Vagina (tissue), 2 donors: ENCODE measurements at places on chromosomes 12 and 14. TPM values are rescaled to one million over a fixed set of nuclear protein-coding genes. Genes with fewer than 3 reads are reported as not detected.

DNA sequence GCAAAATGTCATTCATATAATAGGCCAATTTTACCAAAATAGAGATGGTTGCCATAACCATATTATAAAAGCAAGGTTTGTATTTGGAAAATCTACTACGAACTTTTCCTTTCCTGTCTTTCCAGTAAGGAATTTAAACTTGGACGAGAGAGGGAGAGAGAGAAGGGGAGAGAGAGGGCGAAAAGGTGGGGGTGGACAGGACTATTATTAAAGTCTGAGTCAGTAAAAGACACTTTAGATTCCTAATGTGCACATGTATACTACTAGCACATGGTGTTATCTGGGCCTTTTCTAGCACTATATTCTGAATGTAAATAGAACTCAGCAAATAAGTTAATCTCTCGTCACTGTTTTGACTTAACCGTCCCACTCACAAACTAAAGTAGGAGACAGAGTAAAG is 30.4 kb upstream of the FBLN5 start:
- H3K4me1 ChIP-seq: no peaks in the 10 kb centered on the region
- H3K36me3 ChIP-seq: no peaks in the 10 kb centered on the region
- DNase-seq: no peak
- H3K27me3 ChIP-seq: no peaks in the 10 kb centered on the region

GRCh38 chr14:102430212-102430908 is 67.6 kb downstream of the TECPR2 start:
- no peak for DNase-seq
- H3K36me3 ChIP-seq: peaks cover 9% of the 10 kb centered on the region
- H3K4me1 ChIP-seq: no peaks in the 10 kb centered on the region
- H3K4me3 ChIP-seq: no peak overlapping the region

- peaks cover 9% of the 10 kb centered on the region for H3K4me1 ChIP-seq
- no peak for DNase-seq
- H3K4me3 ChIP-seq: no peak overlapping the region
- no peaks in the 10 kb centered on the region for H3K27me3 ChIP-seq
- H3K27ac ChIP-seq: no peak overlapping the region
Observed at GRCh38 chr12:101763246-101763931, 24.1 kb upstream of the SYCP3 start.

GRCh38 chr12:113366827-113367226 is 8.4 kb downstream of the PLBD2 start:
- no peak overlapping the region for H3K27ac ChIP-seq
- no peak for DNase-seq
- H3K4me3 ChIP-seq: no peak overlapping the region
- H3K27me3 ChIP-seq: no peaks in the 10 kb centered on the region
- peaks cover 6% of the 10 kb centered on the region for H3K4me1 ChIP-seq

- peak overlapping the region; percentile 97 for H3K4me3 ChIP-seq
- peak overlapping the region; percentile 89 for H3K27ac ChIP-seq
- H3K36me3 ChIP-seq: no peaks in the 10 kb centered on the region
- H3K27me3 ChIP-seq: no peaks in the 10 kb centered on the region
- peaks cover 37% of the 10 kb centered on the region for H3K4me1 ChIP-seq
- no peak for DNase-seq
Observed at GRCh38 chr14:63726499-63726898, 1.4 kb downstream of the SGPP1 start.

- H3K4me3 ChIP-seq: no peak overlapping the region
- no peaks in the 10 kb centered on the region for H3K27me3 ChIP-seq
- no peaks in the 10 kb centered on the region for H3K36me3 ChIP-seq
- no peak overlapping the region for H3K27ac ChIP-seq
Observed at GRCh38 chr12:51389302-51389999, 1.8 kb downstream of the GALNT6 start.

DNA sequence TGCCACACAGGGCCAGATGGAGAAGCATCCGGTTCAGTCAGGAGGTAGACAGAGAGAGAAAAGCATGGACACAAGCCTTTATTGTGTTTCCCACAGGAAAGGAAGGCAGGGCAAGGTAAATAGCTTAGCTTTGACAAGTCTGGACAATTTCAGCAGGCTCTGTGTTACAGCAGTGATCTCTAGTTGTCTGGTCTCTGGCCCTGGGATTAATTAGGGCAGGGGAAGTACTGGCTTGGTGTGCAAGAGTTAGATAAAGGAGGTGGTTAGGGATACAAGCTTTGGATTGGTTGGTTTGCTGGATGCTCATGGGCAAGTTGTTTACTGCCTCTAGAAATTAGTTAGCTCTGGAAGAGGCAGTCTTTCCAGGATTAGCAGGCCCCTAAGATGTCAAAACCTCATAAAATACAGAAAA is 15.1 kb upstream of the NGDN start:
- H3K4me3 ChIP-seq: no peak overlapping the region
- DNase-seq: no peak
- H3K36me3 ChIP-seq: no peaks in the 10 kb centered on the region

DNA sequence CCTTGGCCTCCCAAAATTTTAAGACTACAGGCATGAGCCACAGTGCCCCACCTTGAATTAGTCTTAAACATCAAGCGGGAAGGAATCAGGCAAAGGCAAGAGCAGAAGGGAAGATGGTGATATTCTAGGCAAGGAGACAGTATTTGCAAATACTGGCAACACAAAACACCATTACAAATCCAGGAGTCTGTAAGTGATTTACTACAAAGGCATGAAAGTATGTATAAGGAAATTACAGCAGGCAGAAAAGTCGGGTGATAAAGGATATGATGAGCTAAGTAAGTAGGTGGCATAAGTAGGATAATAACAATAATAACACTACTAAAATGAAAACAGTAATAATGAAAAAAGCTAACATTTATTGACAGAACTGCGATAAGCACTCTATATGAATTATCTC is 28.5 kb downstream of the FMNL3 start:
- no peaks in the 10 kb centered on the region for H3K36me3 ChIP-seq
- no peaks in the 10 kb centered on the region for H3K27me3 ChIP-seq

- H3K4me1 ChIP-seq: no peaks in the 10 kb centered on the region
- no peaks in the 10 kb centered on the region for H3K36me3 ChIP-seq
- DNase-seq: no peak
- H3K4me3 ChIP-seq: no peak overlapping the region
- H3K27ac ChIP-seq: no peak overlapping the region
Observed at GRCh38 chr12:51430196-51430895, 5.7 kb downstream of the SLC4A8 start.

GRCh38 chr14:74911704-74912103 is 11.4 kb downstream of the RPS6KL1 start:
- no peaks in the 10 kb centered on the region for H3K36me3 ChIP-seq
- no peak for DNase-seq
- H3K4me3 ChIP-seq: no peak overlapping the region
- peaks cover 39% of the 10 kb centered on the region for H3K4me1 ChIP-seq
- no peaks in the 10 kb centered on the region for H3K27me3 ChIP-seq

DNA sequence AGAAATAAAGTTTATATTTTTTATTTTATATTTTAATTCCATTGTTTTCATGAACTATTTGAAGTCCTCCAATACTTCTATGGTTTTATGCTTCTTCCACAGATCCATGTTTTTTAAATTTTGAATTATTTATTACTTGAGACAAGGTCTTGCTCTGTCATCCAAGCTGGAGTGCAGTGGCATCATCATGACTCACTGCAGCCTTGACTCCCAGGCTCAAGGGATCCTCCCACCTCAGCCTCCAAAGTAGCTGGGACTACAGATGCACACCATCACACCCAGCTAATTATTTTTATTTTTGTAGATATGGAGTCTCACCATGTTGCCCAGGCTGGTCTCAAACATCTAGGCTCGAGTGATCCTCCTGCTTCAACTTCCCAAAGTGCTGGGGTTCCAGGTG is 28.8 kb upstream of the DLGAP5 start:
- H3K27me3 ChIP-seq: no peaks in the 10 kb centered on the region
- no peak for DNase-seq

DNA sequence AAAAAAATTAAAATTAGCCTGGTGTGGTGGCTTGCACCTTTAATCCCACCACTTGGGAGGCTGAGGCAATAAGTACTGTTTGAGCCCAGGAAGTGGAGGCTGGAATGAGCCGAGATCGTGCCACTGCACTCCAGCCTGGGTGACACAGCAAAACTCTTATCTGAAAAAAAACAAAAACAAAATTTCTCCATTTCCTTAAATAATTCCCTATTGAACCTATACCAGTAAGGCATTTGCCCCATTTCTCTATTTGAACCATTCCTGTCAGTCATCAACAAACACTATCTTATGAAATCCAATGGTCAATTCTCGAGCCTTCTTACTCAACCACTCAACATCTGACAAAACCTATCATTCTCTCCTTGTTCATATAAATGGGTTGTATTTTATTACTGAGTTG is 14.7 kb downstream of the SLC2A14 start:
- H3K4me3 ChIP-seq: no peak overlapping the region
- H3K27me3 ChIP-seq: no peaks in the 10 kb centered on the region
- DNase-seq: no peak
- no peaks in the 10 kb centered on the region for H3K36me3 ChIP-seq

DNA sequence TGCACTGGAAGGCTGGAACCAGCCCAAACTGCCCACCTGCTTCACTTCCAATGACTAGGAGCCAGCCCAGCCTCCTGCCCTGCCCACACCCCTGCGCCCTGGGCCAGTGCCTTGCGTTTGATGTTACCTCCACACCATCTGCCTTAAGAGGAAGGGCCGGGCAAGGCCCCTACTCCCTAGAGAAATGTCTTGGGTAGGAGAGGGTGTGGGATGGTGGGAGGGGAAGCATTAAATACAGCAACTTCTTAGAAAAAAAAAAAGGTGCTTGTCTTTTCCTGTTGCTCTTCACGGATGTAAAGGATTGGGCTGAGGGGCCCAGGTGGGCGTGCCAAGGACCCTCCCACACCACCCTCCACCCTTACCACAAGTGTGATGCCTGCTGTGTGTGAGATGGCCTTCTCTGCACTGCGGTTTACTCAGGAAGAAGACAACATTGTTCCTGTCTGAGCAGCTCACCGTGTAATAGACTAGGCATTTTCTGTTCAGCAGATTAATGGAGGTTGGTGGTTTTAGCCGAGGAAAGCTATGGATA is 99.9 kb downstream of the NINJ2 start:
- H3K36me3 ChIP-seq: no peaks in the 10 kb centered on the region
- no peaks in the 10 kb centered on the region for H3K4me1 ChIP-seq
- H3K27ac ChIP-seq: no peak overlapping the region
- H3K27me3 ChIP-seq: no peaks in the 10 kb centered on the region
- no peak overlapping the region for H3K4me3 ChIP-seq

DNA sequence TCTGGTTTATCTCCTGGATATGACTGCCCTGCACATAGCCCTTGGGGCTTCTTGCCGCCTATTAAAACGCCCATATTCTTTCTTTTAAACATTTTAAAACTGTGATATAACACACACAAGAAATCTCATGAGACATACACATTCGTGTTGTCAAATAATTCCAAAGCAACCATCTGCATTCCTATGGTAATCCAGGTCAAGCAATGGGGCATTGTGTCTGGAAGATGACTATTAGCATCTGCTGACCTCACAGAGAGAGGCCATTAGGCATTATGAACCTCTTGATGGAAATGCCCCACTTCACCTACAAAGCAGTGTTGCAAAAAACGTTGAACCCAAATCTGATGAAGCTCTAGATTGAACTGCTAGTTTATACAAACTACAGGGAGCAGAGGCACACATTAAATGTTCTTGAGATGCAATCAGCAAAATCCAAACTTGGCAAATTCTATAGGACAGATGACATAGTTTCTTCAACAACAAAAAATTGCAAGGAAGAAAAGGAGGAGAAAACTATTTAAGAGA is 513.8 kb upstream of the CCDC196 start:
- no peaks in the 10 kb centered on the region for H3K4me1 ChIP-seq
- H3K27me3 ChIP-seq: no peaks in the 10 kb centered on the region
- no peak for DNase-seq
- H3K4me3 ChIP-seq: no peak overlapping the region
- H3K36me3 ChIP-seq: no peaks in the 10 kb centered on the region

DNA sequence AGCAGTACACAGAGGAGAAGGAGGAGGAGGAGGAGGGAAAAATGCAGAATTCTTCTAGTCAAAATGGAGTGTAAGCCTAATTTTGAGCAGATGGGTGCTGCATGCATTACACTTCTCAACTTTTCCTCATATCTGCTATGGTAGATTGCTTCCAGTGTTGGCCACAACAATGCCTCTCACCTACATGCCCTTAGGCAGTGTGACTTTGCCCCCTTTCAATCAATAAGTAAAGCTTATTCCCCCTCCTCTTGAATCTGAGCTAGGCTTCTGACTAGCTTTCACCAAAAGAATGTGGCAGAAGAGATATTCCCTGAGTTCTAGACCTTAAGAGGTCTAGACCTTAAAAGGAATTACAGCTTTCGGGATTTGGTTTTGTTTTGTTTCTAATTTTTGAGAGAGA is 3.2 kb upstream of the METTL3 start:
- DNase-seq: no peak
- H3K4me3 ChIP-seq: no peak overlapping the region

DNA sequence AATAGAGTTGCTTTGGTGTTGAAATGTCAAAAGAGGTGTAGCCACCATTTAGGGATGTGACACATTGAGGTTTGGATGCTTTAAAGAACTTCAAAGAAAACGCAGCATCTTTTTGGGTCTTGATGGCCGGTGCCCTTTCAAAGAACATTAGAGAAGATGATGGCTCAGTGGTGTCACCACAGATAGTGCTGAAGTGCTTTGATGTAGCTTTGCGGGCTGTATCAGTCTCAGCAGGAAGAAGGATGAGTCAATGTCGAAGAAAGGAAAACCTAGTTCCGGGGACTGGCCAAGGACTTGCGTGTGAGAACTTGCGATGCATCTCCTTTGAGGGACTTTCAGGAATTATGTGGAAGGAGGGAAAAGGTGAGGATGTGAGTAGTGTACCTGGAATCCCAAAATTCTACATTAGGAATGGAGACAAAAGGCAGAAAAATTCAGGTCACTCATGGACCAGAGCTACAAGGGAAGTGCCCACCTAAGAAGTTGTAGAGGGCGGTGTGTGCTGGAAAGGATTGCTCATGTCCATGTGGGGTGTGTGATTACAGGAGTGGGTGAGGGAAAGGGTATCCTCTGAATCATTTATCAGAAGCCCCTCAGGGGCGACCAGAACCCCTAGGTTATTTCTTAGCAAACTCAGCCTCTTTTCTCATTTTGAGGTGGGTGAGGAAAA is 39.7 kb upstream of the GZMB start:
- no peaks in the 10 kb centered on the region for H3K27me3 ChIP-seq
- H3K27ac ChIP-seq: no peak overlapping the region
- no peaks in the 10 kb centered on the region for H3K4me1 ChIP-seq
- H3K36me3 ChIP-seq: no peaks in the 10 kb centered on the region
- DNase-seq: no peak
- H3K4me3 ChIP-seq: no peak overlapping the region

DNA sequence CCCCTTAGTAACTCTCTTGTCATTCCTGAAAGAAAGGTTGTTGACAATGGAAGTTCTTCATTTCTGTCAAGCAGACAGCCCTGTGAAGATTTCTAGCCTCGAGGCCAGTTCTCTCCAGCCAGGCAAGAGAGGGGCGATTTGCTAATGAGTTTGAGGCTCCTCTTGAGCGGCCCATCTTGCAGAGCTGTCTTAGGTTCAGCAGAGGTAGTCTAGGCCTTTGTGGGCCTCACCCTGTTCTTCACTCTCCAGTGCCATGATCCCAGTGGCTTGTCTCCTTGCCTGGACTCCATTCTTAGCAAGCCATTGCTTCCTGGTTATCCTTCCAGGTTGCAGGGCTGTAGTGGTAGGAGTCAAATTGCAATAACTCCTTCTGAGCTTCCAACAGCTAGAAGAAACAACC is 9.7 kb downstream of the TPH2 start:
- H3K36me3 ChIP-seq: no peaks in the 10 kb centered on the region
- no peak for DNase-seq
- no peaks in the 10 kb centered on the region for H3K4me1 ChIP-seq
- no peaks in the 10 kb centered on the region for H3K27me3 ChIP-seq
- H3K4me3 ChIP-seq: no peak overlapping the region

The OR8S1 gene
- not detected for total RNA-seq

The LRP6 gene
- 71.0 TPM for total RNA-seq

The PPP1R36 gene
- total RNA-seq: not detected

The TOMM20L gene
- total RNA-seq: not detected

The ITGB7 gene
- 3.7 TPM for total RNA-seq

The PRIMA1 gene
- total RNA-seq: 6.1 TPM

The DMAC2L gene
- total RNA-seq: 31.4 TPM
